ENCODE measurements at places on chromosomes 4 and X.

DNA sequence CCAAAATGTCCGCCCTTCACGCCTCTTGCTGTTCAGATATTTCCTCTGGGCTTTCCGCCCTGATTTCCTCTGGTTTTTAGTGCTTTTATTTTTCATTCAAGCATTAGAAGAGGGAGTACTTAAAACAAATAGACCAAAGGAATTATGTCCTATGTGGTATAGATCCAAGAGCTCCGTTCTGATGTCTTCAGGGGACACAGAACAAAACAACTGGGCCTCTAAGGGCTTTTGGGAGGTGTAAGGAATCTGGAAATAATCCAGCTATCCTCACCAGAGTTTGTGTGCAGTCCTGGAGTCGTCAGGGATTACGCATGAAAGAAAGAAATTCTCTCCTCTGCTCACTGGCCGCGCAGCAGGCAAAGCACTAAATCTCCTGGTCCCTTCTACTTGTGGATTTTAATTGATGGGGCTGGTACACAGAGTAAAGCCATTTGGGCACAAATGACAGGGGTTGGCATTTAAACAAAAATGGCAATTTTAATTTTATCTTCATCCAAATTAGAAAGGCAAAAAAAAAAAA is 999.2 kb downstream of the ADGRL3 start:
- DNase-seq: peak; percentile 33

- DNase-seq: no peak
Observed at GRCh38 chr4:67684839-67685531, 16.0 kb downstream of the UBA6 start.

GRCh38 chr4:86934771-86935565 is at the start of gene AFF1:
Gene AFF1 (plus strand): TSS chr4:86935011. CDS start chr4:86948534, 13,523 bp downstream.
- peak; percentile 90 for DNase-seq

DNA sequence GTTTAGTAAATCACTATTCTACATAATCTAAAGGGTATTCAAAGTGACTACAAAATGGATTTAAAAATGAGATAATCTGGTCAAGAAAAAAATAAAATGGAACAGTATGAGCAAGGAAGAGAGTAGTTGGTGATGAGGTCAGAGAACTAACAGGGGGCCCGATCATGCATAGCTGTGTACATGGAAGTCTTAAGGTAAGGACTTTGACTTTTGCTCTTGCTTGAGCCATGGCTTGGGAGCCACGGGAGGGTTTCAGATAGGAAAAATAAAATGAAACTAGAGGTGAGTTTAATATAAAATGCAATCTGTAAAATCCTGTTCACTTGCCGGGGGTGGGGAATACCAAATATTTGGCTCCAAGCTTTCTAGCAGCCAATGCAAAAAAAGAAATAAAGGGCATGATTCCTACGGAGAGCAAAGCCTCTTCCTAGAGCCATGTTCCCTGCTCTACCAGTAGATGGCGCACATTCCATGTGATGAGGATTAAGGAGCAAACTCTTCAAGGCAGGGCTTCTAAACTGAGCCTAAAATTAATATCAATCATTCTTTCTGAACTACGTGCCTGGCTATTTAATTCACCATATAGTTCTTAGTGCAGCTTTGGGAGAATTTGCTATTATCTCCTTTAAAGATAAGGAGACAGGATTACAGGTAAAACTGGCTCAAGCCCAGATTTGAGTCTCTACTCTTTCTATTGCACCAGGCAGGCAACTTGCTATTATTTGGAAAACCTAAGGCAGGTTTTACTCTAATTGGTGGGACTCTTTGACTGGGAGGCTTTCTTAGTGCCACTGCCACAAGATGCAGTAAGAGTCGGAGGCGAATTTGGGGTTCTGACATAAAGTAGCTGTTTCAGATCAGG is 6.8 kb upstream of the CLCN5 start:
- peak; percentile 59 for DNase-seq

DNA sequence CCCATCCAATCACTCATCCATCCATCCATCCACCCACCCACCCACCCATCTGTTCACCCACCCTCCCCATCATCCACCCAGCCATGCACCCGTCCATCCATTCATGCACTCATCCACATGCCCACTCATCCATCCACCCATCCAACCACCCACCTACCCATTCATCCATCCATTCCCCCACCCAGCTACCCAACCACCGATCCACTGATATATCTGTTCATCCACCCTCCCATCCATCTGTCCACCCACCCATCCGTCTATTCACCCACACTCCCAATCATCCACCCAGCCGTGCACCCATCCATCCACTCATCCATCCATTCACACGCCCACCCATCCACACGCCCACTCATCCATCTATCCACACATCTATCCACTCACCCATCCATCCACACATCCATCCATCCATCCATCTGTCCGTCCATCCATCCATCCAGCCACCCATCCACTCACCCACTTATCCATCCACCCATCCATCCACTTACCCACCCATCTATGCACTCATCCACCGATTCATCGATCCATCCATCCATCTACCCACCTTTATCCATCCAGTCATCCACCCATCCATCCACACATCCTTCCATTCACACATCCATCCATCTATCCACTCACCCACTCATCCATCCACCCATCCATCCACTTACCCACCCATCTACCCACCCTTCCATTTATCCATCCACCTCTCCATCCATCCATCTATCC is 28.4 kb downstream of the ASMTL start:
- no peak for DNase-seq

DNA sequence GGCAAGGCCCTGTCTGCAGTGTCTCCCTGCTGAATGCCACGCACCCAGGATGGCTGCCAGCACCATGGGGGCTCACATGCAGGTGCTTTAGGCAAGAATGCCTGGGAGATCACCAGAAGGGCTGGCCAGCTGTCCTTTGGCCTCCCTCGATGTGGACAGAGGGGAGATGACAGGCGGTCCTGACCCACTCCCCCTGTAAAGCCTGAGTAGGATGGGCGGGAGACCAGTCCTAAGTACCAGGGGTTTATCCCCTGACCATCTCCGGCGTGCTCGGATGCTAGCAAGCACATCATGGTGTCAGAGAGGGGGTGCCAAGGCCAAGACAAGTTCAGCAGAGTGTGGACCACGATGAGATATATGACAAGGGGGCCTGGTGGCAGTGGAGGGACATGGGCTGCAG is 5.3 kb downstream of the PDZD4 start:
- DNase-seq: no peak

DNA sequence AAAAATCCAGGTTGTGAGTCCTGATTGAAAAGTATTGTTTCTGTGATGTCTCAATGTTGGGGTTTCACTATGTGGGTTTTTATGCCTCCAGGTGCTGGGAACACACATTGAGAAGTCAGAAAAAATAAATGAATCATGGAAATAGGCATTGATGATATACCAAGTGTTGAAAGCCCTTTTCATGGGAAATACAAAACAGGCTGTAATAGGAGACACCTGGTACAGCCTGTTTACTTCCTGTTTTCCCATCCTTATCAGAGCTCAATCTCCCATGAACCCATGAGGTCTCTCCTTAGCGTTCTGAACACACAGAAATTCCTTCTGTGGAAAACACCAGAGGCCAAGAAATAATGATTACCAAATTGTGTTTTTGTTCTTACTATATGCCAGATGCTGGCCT is 106.3 kb upstream of the BOD1L1 start:
- no peak for DNase-seq

DNA sequence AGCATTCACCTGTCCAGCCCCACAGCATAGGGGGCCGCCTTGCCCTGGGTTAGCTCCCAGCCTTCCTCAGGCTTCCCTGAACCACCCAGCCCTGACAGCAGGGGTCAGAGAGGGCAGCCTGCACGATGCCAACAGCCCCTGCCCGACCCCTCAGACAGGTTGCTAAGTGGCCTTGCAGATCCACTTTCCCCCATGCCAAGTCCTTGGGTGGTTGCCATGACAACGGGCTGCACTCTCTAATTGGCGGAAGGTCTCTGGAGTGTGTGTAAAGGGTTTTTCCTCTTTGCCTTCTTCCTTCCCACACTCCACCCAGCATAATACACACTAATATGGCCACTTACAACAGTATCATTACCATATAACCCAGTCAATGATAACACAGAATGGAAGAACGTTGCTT is 99.6 kb upstream of the AFAP1 start:
- DNase-seq: peak; percentile 90

- no peak for DNase-seq
Observed at GRCh38 chr4:158621729-158622128, 50.0 kb downstream of the C4orf46 start.

DNA sequence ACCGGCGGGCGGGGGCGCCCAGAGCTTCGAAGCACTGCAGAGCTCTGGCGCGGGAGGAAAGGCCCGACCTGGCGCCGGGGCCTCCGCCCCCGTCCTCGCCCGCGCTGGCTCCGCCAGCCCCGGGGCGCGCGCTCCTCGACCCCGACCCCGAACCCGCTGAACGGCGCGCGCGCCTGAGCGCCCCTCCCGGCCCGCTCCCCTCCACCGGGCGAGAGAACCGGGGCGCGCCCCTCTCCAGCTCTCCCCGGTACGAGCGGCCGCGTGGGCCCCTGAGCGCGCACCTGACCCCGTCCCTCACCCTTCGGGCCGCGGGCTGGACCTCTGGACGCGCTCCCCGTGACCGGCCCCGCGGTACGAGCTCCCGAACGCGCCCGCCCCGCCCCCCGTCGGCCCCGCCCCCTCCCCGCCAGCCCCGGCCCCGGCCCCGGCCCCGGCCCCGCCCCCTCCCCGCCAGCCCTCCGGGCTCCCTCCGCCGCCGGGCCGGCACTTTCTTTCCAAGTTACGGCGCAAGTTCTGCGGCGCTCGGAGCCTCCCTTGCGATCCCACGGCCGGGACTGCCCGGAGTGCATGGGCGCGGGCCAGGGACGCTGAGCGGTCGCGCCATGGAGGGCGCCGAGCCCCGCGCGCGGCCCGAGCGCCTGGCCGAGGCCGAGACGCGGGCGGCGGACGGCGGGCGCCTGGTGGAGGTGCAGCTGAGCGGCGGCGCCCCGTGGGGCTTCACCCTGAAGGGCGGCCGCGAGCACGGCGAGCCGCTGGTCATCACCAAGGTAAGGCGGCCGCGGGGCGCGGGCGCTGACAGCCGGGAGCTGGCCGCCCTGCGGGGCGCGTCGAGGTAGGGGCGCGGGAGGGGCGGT is at the start of gene SHROOM2:
Gene SHROOM2, plus strand, starts transcription at position 486 of the 854 bp plus-strand sequence. Its CDS starts 117 bp downstream, at position 603.
- DNase-seq: peak; percentile 61

- DNase-seq: no peak
Observed at GRCh38 chr4:176333076-176333475, 13.3 kb downstream of the SPCS3 start.

DNA sequence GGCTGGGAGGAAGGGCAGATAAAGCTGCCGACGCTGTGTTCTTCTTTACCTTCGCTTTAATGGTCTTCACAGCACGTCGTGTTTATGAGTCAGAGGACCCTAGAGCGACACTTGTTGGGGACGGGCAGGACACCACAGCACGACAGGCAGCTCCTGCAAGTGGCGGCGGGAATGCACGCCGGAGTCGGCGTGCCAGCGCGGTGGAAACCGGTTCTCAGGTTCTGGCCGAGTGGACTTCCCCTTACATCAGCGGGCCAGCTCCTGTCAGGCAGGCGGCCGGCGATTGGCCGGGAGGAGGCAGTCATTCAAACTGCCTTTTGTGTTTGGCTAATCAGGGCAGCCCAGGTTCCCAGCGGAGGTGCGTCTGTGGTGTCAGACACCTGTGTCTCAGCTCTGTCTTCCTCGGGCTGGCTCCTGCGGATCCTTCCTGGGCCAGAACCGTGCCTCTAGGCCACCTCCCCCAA is 150.9 kb downstream of the SHROOM3 start:
- peak; percentile 90 for DNase-seq

DNA sequence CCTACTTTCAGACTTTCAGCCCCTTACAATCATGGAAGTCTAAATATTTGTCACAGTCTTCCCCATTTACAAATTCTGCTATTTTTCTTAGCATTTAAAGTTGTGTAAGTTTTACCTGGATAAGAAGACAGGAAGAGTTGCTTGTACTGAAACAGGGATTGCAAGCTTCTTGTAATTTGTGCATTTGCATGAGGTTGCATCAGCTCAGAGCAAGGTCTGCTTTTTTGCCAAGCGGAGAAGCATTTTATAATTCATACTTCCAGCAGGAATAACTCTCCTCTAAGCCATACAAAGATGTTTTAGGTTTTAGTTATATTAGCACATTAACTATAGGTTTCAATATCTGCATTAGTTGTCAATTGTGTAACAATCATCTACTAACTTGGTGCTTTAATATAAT is 922.0 kb upstream of the PABPC4L start:
- no peak for DNase-seq

GRCh38 chrX:129632443-129632842 is 22.3 kb downstream of the APLN start:
- peak; percentile 36 for DNase-seq

GRCh38 chr4:147769386-147769785 is 37.5 kb downstream of the ARHGAP10 start:
- DNase-seq: peak; percentile 37

- DNase-seq: peak; percentile 37
Observed at GRCh38 chrX:134782796-134783195, 124.5 kb upstream of the PLAC1 start.

DNA sequence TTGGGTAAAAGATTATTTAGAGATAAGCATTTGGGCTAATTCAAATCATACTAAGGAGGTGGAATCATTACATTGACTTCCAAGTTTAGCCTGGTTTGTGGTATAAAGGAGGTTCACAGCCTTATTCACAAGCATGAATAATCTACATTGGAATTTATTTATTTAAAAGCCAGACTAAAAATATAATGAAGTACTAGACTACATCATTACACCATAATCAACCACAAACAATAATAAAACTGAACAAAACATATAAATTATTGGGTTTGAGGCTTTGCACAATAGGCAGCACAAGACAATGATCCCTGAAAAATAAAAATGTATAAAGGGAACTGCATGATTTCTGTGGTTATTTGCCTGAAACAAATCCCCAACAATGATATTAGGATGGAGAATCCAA is 314.0 kb downstream of the GBA3 start:
- DNase-seq: no peak

- peak; percentile 8 for DNase-seq
Observed at GRCh38 chr4:7590189-7590588, 155.5 kb upstream of the PSAPL1 start.

DNA sequence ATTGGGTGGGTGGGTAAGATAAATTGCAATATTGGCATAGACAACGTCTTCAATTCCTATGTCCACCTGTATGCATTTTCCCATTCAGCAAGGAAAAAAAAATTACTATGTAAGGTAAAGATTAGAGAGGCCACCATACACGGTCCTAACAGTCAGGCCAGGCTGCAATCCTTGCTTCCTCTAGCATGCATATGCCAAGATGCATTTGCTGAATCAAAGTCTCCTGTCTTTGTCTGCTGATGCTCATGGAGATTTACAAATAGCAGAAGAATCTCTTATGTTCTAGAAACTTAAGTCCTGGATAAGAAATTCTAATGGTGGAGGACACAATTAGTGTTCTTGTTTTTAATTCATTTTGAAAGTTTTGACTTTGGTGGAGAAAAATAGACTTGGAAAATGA is 206.8 kb downstream of the PDGFC start:
- DNase-seq: peak; percentile 2

DNA sequence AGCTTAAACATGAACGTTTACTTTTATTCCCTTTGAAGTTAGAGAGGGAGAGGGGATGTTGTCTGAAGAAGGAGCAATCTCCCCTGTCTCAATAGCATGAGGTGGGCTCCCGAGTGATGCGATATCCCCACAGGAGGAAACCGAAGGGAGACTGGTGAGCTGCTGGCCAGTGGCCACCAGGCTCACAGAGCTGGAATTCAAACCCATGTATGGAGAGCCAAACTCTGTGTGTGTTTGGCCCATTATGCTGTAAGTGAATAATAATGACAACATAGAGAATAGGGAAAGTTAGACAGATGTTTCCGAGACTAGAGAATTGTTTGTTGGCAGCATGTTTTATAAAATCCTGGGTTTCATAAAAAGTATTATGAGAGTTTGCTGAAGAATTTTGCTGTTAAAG is 66.1 kb upstream of the CLNK start:
- DNase-seq: no peak

GRCh38 chr4:156968479-156968984 is 3.1 kb downstream of the PDGFC start:
- peak; percentile 61 for DNase-seq
